DMS79 treated with DMSO at 0.1 percent for 48 hours (cell line): ENCODE measurements at places on chromosomes 4 and X.

DNA sequence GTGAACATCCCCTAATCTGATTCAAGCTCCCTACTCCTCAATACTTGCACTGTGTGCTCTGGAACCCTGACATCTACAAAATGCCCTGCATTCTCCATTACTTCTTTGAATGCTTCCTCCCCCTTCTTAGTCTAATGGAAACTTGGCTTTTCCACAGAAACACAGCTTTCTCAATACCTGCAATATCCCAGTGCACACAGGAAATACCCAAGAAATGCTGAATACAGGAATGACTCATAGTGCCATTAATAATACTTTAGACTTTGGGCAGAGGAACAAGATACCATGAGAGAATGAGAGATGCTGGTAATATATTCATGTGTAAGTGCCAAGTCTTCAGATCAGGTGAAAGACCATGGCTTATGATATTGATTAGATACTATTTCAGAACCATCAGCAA lies 5.6 kb downstream of the QRFPR start:
- DNase-seq = no peak

GRCh38 chr4:30718021-30718542 lies 2.1 kb upstream of the PCDH7 start:
- no peak for DNase-seq

DNA sequence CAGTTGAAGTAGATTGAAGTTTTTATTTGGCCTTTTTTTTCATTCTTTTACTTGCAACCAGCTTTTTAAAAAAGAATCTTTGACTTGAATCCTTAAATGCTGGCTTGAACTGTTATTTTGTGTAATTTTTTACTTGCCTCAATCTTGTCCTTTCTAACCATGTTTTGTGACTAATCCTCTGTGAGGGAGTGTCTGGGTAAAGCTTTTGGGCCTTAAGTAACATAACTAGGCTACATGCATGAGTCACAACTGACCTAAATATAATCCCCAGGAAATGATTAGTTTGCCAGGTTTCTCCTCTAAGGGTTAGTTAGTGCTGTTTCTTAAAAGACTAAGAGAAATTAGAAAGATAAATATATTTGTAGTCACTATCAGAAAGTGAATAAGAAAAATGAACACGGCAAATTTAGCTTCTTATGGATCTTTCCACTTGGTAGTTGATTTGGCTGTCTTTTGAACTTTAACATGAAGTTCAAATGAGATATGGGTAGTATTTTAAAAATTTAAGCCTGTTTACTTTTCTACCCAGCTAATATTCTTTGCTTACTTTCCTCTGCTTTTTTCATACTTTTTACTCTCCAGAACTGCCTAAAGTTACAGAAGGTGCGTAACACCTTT lies 13.0 kb downstream of the EXOC1 start:
- no peak for DNase-seq

DNA sequence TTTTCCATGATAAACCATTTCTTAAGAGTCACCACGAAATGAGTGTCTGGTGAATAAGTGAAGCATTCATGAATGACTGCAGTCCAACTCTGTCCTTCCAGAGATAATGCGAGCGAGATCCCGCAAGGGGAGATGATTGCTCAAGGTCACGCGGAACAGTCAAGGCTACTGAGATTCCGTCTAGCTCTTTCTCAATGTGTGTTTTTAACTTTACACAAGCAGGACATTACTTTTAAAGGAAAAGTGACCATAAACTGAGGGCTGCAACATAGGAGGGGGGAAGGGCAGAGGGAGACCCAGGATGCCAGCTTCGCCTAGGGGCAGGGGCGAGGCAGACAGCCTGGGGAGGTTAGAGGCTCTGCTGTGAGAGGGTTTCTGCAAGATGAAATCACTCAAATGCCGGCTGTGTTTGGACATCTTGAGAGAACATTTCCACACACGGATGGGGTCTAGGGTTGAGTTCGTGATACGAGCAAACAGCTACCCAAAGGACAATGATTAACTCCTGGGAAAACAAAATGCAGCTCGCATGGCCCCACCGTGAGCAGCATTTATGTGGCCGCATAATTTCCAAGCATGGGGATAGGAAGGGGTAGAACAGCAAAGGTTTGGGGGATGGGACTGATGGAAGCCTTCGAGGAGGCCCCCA lies 23.8 kb upstream of the CCNQ start:
- DNase-seq = no peak

DNA sequence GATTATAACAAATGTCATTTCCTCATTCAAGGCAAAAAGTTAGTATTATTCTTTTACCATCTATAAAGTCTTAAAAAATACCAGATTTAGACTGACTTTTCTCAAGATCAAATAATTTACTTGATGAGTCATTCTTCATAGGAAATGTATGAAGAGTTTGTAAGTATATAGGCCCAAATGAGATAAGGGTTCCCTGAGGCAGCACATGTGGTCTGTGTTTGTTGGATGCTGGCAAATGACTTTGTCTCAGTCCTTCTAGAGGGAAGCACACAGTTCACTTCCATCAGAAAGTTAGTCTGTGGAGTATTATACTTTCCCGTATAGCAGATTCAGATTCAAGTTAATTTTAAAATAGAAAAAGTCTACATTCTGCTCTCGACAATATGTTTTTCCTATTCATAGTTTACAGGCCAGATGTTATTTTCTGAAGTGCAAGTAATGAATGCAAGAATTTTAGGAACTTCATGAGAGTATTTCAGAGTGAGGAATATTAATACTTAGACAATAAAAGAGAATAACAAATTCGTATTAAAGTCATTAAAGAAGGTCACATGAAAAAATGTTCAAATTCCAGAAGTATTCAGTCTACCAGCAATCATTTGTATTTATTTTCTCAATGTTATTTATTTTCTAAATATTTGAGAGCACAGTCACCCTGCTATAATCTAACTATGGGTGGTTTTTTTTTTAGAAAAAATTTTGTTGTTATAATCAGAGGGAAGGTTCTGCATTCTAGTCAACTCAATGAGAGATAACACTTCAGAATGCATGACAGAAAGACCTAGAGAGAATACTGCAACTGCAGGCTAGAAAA lies 601.8 kb upstream of the ZFP42 start:
- no peak for DNase-seq

- no peak for DNase-seq
These were observed 227.3 kb upstream of the TENM3 start for GRCh38 chr4:182015893-182016292.

GRCh38 chrX:110050901-110051300 lies 48.0 kb downstream of the TMEM164 start:
- DNase-seq = no peak

DNA sequence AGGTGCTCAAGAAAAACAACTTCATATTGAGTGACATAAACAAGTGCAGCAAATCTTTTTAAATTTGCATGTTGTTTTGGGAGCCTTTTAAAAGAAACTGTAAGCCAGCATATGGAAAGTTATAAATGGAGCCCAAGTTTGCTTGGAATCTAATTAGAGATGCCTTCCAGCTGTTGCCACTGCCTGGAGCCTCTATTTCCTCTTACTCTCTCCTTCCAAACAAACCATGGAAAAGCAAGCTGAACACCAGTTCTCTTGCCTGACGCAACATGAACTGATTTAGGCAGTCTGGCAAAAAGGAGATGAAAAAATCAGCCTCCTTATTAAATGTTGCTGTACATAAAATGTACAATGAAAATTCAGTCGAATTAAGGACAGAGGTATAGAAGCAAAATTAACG lies 21.5 kb downstream of the ARSJ start:
- no peak for DNase-seq

GRCh38 chr4:153570228-153570973 lies 104.2 kb downstream of the TMEM131L start:
- DNase-seq = no peak

DNA sequence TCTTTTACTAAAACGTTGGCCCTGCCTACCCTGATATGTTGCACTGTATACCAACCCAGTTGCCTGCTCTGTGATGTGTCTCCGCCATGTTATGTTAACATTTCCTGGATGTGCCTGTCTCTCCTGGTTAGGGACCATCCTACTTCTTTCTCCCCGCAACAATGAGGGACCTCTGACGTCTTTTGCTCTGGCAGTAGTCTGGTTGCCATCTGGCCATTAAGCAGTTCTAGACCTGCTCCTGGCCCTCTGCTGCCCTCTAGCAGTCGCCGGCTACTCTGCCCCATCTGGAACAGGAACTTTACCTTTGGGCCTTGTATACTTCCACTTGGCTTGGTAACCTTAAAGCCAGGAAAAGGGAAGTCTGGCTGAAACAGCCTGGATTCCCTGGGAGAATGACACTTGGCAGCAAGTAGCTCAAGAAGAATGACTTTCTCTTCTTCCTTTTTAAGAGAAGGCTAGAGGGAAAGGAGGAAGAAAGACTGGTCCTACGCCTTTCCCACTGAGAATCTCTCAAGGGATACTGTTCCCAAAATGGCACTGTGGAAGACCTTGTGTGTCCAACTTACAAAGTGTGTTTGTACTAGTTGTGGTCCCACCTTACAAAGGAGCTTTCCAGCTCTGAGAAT lies 63.5 kb downstream of the GPC3 start:
- DNase-seq = no peak

DNA sequence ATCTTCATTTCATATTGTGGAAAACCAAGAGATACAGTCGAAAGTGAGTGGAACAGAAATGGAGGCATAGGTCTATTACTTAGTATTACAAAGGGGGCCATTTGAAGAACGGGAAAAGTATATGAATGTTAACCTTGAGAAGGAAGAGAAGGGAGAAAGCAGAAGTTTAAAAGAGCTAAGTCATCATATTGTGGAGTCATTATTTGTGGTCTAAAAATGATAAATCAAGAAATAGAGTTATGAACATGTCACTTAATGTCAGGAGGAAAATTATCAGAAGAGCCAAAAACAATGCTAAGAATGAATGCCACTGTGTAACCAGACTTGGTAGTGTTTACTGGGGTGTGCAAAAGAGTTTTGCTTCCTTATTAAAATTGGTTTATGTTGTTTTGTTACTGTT lies 589.5 kb upstream of the LCORL start:
- DNase-seq = no peak
